ENCODE measurements at places on chromosomes 16 and 17.

DNA sequence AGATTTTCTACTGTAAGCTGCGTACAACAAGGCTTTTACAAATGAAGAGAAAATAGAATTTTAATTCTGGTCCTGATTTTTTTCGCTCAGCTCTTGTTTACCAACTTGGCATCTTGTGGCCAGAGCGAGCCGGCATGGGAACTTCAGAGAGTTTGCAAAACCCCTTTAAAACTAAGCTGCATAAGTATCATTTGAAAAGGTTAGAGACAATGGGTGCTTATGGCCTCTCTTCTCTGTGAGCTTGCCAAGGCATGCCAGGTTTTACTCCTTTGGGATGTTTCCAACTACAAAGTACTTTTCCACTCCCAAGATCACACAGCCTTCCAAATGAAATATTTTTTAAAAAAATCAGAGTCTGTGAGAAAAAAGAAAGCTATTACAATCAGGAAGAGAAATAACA is 62.4 kb upstream of the FA2H start:
- no peak for ATAC-seq
- peaks cover 4% of the 10 kb centered on the region for H3K27me3 ChIP-seq
- no peak overlapping the region for H3K27ac ChIP-seq
- H3K36me3 ChIP-seq, result no peaks in the 10 kb centered on the region

- peak overlapping the region; percentile 53 for H3K4me3 ChIP-seq
- H3K27me3 ChIP-seq, result no peaks in the 10 kb centered on the region
- H3K27ac ChIP-seq, result no peak overlapping the region
- H3K36me3 ChIP-seq, result peaks cover 6% of the 10 kb centered on the region
- peaks cover 8% of the 10 kb centered on the region for H3K4me1 ChIP-seq
- peak; percentile 18 for ATAC-seq
These were observed 138.7 kb upstream of the RPH3AL start for GRCh38 chr17:491086-492021.

GRCh38 chr17:75505640-75506039 is 9.7 kb downstream of the CASKIN2 start:
- no peak overlapping the region for H3K27ac ChIP-seq
- no peaks in the 10 kb centered on the region for H3K36me3 ChIP-seq
- no peak overlapping the region for H3K4me3 ChIP-seq
- H3K4me1 ChIP-seq, result no peaks in the 10 kb centered on the region

GRCh38 chr17:76480632-76481031 is 13.2 kb downstream of the AANAT start:
- peaks cover 37% of the 10 kb centered on the region for H3K36me3 ChIP-seq
- no peaks in the 10 kb centered on the region for H3K4me1 ChIP-seq
- peak overlapping the region; percentile 67 for H3K27ac ChIP-seq
- no peak for ATAC-seq

GRCh38 chr16:14286368-14287230 is 215.5 kb downstream of the MRTFB start:
- no peaks in the 10 kb centered on the region for H3K27me3 ChIP-seq
- peaks cover 19% of the 10 kb centered on the region for H3K36me3 ChIP-seq
- ATAC-seq, result peak; percentile 12
- peaks cover 4% of the 10 kb centered on the region for H3K4me1 ChIP-seq

DNA sequence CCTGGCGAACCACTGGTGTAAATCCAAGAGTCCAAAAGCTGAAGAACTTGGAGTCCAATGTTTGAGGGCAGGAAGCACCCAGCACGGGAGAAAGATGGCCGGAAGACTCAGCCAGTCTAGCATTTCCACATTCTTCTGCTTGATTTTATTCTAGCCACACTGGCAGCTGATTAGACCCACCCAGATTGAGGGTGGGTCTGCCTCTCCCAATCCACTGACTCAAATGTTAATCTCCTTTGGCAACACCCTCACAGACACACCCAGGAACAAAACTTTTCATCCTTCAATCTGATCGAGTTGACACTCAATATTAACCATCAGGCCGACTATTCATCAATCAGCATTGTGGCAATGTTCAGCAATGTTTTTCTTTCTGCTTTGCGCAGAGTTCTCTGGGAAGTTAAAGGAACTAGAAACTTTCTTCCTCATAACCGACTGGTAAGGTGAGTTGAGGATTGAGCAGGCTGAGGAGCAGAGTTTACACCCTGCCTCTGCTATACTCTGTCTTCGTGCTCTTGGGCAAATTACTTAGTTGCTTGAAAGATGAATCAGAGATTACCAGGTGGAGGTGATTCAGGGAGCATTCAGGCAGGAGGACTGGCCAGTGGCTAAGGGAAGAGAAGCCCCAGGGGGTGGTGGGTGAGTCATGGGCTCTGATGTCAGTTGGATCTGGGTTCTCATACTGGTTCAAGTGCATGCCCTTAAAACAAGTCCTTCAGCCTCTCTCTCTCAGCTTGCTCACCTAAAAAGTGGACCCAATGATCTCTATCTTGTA is 28.2 kb upstream of the BRD7 start:
- H3K4me1 ChIP-seq, result peaks cover 17% of the 10 kb centered on the region
- H3K27ac ChIP-seq, result peak overlapping the region; percentile 43
- H3K4me3 ChIP-seq, result no peak overlapping the region
- peak; percentile 62 for ATAC-seq
- no peaks in the 10 kb centered on the region for H3K36me3 ChIP-seq

- H3K4me1 ChIP-seq, result peaks cover under 1% of the 10 kb centered on the region
- ATAC-seq, result no peak
- no peak overlapping the region for H3K4me3 ChIP-seq
- peaks cover 1% of the 10 kb centered on the region for H3K27me3 ChIP-seq
- no peak overlapping the region for H3K27ac ChIP-seq
- peaks cover under 1% of the 10 kb centered on the region for H3K36me3 ChIP-seq
These were observed 5.3 kb upstream of the HAS3 start for GRCh38 chr16:69100071-69100691.

DNA sequence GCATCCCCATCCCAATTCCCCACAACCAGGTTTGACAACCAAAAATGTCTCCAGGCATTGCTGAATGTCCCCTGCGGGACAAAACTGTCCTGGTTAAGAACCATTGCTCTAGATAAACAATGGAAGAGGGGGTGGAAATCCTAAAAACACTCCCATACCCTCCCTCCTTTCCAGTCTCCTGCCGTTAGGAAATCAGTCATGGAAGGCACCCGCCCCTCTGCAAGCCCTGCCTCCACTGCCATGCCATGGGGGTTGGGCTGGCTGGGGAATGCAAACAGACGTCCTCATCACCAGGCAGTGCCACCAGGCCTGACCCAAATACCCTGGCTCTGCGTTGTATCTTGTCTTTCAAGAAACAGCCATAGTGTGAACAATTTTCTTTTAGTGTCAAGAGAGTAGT is 57.5 kb downstream of the CYTH1 start:
- ATAC-seq, result no peak
- H3K27me3 ChIP-seq, result no peaks in the 10 kb centered on the region
- peak overlapping the region; percentile 93 for H3K27ac ChIP-seq
- H3K4me3 ChIP-seq, result peak overlapping the region; percentile 79
- peaks cover 53% of the 10 kb centered on the region for H3K36me3 ChIP-seq

GRCh38 chr16:78142788-78143187 is 43.3 kb downstream of the WWOX start:
- ATAC-seq, result no peak
- H3K27ac ChIP-seq, result no peak overlapping the region
- no peaks in the 10 kb centered on the region for H3K36me3 ChIP-seq
- no peak overlapping the region for H3K4me3 ChIP-seq
- H3K4me1 ChIP-seq, result no peaks in the 10 kb centered on the region

DNA sequence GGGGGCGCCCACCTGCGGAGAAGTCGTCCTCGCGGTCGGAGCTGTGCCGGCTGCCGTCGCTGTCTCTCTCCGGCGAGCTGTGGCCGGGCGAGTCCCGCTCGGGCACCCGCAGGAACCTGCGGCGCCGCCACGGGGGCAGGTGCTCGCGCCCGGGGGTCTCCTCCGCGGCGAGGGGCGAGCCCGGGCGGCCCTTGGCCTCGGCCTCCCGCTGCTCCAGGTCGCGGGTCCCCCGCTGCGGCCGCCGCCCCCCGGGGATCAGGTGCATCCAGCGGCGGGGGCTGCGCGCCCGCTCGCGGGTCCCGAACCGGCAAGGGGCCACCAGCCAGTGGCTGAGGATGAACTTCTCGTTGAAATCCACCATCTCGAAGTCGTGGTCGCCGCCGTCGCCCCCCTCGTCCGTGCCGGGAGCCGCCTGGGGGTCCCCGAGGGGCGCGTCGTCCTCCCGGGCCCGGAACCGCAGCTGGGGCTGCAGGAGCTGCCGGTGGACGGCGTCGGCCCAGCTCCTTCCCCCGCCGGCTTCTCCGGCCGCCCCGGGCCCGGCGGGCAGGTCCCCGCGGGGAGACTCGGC is 41.4 kb upstream of the BHLHA9 start:
- no peak overlapping the region for H3K27ac ChIP-seq
- H3K4me1 ChIP-seq, result peaks cover 11% of the 10 kb centered on the region
- peaks cover 26% of the 10 kb centered on the region for H3K27me3 ChIP-seq
- H3K36me3 ChIP-seq, result peaks cover 13% of the 10 kb centered on the region
- no peak for ATAC-seq

GRCh38 chr17:13518261-13519000 is 83.3 kb downstream of the HS3ST3A1 start:
- no peak overlapping the region for H3K27ac ChIP-seq
- no peak overlapping the region for H3K4me3 ChIP-seq
- no peak for ATAC-seq
- no peaks in the 10 kb centered on the region for H3K27me3 ChIP-seq
- no peaks in the 10 kb centered on the region for H3K4me1 ChIP-seq

DNA sequence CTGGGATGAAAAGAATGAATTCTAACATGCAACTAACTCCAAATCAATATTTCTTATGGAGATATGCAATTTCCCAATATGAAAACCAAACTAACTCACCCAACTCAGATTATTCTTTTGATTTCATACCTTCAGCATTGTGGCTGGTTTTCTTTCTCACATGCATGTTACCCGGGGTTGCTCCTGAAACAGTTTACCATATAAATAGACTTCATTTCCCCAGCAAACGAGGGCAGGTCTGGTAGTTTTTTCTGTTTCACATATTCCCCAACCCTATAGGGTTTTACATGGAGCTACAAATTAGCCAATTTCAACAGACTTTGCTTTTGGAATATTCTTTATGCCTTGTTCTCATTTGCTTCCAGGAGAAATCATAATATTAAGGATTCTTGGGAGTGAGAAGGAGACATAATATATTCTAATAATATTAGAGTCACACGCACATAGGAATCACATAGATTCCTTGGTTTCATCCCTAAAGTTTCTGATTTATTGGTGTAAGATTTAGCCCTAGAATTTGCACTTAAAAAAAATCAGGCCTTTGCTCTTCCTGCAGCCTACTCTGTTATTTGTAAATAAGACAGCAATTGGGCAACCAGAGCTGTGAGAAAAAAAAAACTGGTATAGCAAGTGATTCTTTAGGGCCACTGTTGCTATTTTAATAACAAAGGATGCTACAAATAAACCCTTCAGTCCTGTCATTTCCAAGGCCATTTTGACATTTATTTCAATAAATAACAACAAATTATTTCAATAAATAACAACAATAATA is 60.3 kb upstream of the FAM20A start:
- H3K4me3 ChIP-seq, result no peak overlapping the region
- no peak for ATAC-seq
- H3K27ac ChIP-seq, result no peak overlapping the region
- H3K36me3 ChIP-seq, result no peaks in the 10 kb centered on the region
- H3K27me3 ChIP-seq, result peaks cover 21% of the 10 kb centered on the region

GRCh38 chr17:82548681-82549303 is 29.3 kb downstream of the FOXK2 start:
- H3K36me3 ChIP-seq, result no peaks in the 10 kb centered on the region
- peaks cover 15% of the 10 kb centered on the region for H3K4me1 ChIP-seq
- no peaks in the 10 kb centered on the region for H3K27me3 ChIP-seq
- peak overlapping the region; percentile 8 for H3K27ac ChIP-seq

- no peak overlapping the region for H3K27ac ChIP-seq
- peaks cover 13% of the 10 kb centered on the region for H3K4me1 ChIP-seq
- H3K4me3 ChIP-seq, result no peak overlapping the region
- peaks cover 72% of the 10 kb centered on the region for H3K36me3 ChIP-seq
- ATAC-seq, result no peak
These were observed 149.3 kb upstream of the KCNJ18 start for GRCh38 chr17:21542991-21543390.

DNA sequence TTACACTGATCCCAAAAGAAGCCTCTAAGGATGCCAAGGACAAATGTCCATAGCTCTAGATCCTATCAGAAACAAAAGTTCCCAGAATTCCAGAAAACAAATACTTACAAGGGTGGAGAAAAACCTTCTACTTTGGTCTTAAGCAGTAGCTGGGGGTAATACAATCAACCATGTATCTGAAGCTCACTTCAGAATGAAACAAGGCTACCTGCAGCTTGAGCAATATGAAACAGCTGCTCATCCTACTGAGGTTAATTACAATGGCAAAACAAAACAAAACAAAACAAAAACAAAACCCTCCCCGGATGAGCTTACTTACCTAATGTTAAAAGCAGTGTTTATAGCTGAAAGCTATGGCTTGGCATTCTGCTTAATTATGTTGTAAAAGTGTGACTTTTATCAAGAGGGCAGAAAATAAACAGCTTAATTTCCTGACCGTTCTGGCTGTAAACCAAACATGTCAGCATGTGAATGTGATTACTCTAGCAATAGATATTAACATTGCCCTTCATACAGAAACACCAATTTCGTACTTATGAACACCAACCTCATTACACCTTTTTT is 10.5 kb downstream of the PDZD9 start:
- peak overlapping the region; percentile 8 for H3K27ac ChIP-seq
- ATAC-seq, result no peak
- peaks cover 14% of the 10 kb centered on the region for H3K36me3 ChIP-seq
- no peak overlapping the region for H3K4me3 ChIP-seq
- H3K27me3 ChIP-seq, result no peaks in the 10 kb centered on the region

DNA sequence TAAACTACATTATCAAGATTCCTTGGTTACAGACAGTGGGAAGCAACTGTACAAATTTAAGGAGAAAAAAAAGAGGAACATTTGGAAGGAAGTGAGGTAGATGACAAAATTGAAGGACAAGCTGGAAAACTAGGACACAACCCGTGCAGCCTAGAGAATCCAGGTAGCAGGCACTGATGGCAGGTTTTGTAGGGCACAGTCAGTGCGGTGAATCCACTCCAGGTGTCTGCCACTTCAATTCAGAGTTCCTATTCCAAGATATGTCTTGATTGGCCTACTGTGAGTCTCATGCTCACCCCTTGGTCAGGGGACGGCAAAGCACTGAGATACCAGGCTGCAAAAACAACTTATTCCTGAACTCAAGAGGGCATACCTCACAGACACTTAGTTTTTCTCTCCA is 37.8 kb downstream of the TNRC6C start:
- peak overlapping the region; percentile 16 for H3K27ac ChIP-seq
- H3K4me3 ChIP-seq, result no peak overlapping the region
- ATAC-seq, result no peak
- no peaks in the 10 kb centered on the region for H3K27me3 ChIP-seq
